ENCODE measurements at places on chromosomes 5 and 9.
A peak's percentile ranks its signal among the peaks of the same experiment; 100 is the strongest.

- DNase-seq = no peak
These were observed 3.6 kb upstream of the NPR3 start for GRCh38 chr5:32707418-32707997.

GRCh38 chr9:78189461-78189860, 46.4 kb upstream of the CEP78 start:
- DNase-seq = no peak

- DNase-seq = no peak
These were observed 457.4 kb upstream of the NUDT12 start for GRCh38 chr5:104019956-104020355.

- DNase-seq = no peak
These were observed 77.7 kb downstream of the FOXD1 start for GRCh38 chr5:73370640-73371583.

GRCh38 chr5:82713811-82714210, 363.4 kb downstream of the TMEM167A start:
- DNase-seq = no peak

DNA sequence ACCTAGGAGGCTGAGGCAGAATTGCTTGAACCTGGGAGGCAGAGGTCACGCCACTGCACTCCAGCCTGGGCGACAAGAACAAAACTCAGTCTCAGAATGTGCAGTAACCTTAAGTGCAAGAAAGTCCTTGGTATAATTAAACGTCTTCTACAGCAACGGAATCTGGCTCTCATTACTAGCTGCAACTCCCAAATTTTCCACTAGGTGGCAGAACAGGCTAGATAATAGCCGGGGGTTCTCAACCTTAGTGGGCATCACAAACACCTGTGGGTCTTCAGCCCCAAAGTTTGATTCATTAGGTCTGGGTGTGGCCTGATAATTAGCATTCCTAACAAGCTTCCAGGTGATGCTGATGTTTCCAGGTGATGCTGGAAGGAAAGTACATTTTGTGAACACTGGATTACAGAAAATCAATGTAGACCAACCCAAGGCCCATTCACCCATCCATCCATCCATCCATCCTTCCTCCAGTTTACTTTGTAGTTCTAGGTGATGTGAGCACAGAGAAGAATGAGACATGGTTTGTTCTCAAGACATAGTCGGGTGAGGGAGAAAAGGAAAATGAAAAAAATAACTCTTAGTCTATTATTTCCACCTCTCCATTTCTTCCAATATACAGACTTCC, 37.3 kb downstream of the FBXW2 start:
- peak; percentile 69 for DNase-seq
